Activated CD4-positive, alpha-beta memory T cell treated with anti-CD3 and anti-CD28 coated beads for 36 hours (primary cell): ENCODE measurements at places on chromosomes 7 and 10. TPM values are rescaled to one million over a fixed set of nuclear protein-coding genes. Genes with fewer than 3 reads are reported as not detected.

Gene NPC1L1
- 0.07 TPM for total RNA-seq

Gene JAKMIP3
- 0.77 TPM for total RNA-seq

Gene CLDN3
- total RNA-seq: not detected

Gene IQUB
- total RNA-seq: not detected

Gene TSPAN13
- 0.41 TPM for total RNA-seq

Gene DIP2C
- 0.80 TPM for total RNA-seq

Gene STYXL1
- total RNA-seq: 40.5 TPM

Gene CYP26C1
- total RNA-seq: not detected

Gene SPDYE8
- not detected for total RNA-seq

Gene ACSM6
- total RNA-seq: not detected

Gene CALD1
- total RNA-seq: 7.5 TPM

Gene ICA1
- 2.3 TPM for total RNA-seq

Gene AOC1
- not detected for total RNA-seq

Gene OR2A42
- total RNA-seq: not detected

Gene GNAI1
- total RNA-seq: 0.50 TPM

Gene HMX3
- 0.19 TPM for total RNA-seq

Gene CDNF
- 1.8 TPM for total RNA-seq

Gene CYP2C8
- not detected for total RNA-seq

Gene ASAH2
- 3.3 TPM for total RNA-seq

Gene MACROH2A2
- 4.1 TPM for total RNA-seq

Gene PRKG1
- total RNA-seq: not detected

Gene CNPY1
- not detected for total RNA-seq

Gene DRGX
- not detected for total RNA-seq
